Motor neuron (in vitro differentiated cells): ENCODE measurements at places on chromosomes 12 and 14. TPM values are rescaled to one million over a fixed set of nuclear protein-coding genes. Genes with fewer than 3 reads are reported as not detected.

The RNFT2 gene
- 37.1 and 38.9 TPM in 2 replicates for total RNA-seq

The PLEKHG7 gene
- 0.21 and 0.37 TPM in 2 replicates for total RNA-seq

The GPR65 gene
- 0.24 TPM in 2 replicates for total RNA-seq

The ANKLE2 gene
- total RNA-seq: 35.1 and 35.8 TPM in 2 replicates

The SIX4 gene
- total RNA-seq: 1.6 and 1.7 TPM in 2 replicates

The SLCO1B3 gene
- total RNA-seq: not detected in 2 replicates

The MAP1LC3B2 gene
- 3.8 and 4.0 TPM in 2 replicates for total RNA-seq

The KLRC1 gene
- not detected in 2 replicates for total RNA-seq

The TOMM20L gene
- not detected in 2 replicates for total RNA-seq

The FLVCR2 gene
- 0.94 and 2.3 TPM in 2 replicates for total RNA-seq

The CHGA gene
- total RNA-seq: 35.2 and 36.0 TPM in 2 replicates

The FICD gene
- total RNA-seq: 5.9 and 8.4 TPM in 2 replicates

The CLEC4C gene
- 0.24 TPM in 1 of 2 replicates, not detected in the other for total RNA-seq

DNA sequence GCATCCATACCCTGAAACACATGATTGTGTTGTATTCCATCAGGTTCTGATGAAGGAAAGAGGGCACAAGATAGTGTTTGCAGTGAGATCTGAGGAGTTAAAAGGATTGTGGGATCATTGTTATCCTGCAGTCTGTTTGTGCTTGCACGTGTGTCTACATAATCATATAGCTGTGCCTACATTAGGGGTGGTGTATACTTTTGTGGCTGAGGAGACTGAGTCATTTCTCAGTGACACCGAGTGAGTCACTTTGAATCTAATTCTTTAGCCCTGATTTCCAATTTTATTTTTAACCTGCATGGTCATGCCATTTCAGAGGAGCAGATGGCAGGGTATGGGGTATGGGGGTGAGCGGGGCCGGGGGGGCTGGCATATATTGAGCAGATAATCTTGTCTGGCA, 133.2 kb downstream of the ANO4 start:
- peak; percentile 93 for ATAC-seq

GRCh38 chr14:39107591-39107996, 4.6 kb upstream of the SEC23A start:
- ATAC-seq: no peak

GRCh38 chr14:77276295-77276935, 5.4 kb upstream of the NGB start:
- peak; percentile 7 for ATAC-seq

DNA sequence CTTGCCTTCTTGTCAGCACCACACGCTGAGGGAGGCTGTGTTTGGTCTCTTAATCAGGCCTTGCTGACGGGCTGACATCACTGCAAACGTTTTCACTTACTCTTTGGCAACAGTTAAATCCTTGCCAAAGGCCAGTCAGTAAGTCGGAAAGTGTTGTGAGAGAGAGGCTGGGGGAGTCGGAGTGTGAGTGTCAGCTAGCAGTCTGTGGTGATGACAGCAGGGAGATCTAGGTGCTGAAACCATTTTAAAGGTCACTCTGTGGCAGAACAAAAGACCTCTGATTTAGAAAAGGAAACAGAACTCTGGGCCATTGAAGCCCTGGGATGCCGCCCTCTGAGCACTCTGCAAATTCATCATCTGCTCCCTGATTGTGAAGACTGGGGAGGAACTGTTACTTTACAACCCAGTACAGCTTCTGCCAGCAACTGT, 143.5 kb downstream of the PAX9 start:
- ATAC-seq: peak; percentile 67

DNA sequence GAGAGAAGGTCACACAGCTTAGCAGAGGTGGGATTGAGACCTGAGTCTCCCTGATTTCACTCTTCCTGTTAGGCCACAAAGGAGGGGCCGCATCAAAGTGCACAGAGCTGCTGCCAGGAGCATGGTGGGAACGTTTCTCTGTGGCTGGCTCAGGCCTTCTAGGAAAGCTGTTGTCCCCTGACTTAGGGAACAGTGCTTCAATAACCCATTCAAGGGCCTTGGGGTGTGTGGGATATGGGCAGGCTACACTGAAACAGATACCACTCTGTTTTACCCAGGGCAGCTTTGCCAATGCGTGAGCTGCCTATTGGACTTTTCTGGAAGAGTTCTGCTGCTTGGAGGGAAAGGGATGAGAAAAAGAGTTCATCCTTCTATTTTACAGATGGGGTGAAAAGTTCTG, 110.0 kb downstream of the ADCK1 start:
- ATAC-seq: no peak

- ATAC-seq: no peak
Measured at GRCh38 chr12:19886639-19887064, 447.4 kb downstream of the AEBP2 start.

GRCh38 chr12:52146089-52146821, 45.6 kb downstream of the KRT80 start:
- no peak for ATAC-seq

- peak; percentile 43 for ATAC-seq
Measured at GRCh38 chr14:21025371-21026273, 761 bp upstream of the NDRG2 start.

- ATAC-seq: no peak
Measured at GRCh38 chr12:125643055-125643454, 577.8 kb downstream of the AACS start.

GRCh38 chr12:15883536-15883935, 1.3 kb downstream of the STRAP start:
- ATAC-seq: no peak

- no peak for ATAC-seq
Measured at GRCh38 chr12:14991069-14991468, 18.2 kb downstream of the PDE6H start.

- no peak for ATAC-seq
Measured at GRCh38 chr14:35394326-35395013, 10.1 kb downstream of the NFKBIA start.

GRCh38 chr14:26204728-26205479, 392.9 kb downstream of the NOVA1 start:
- peak; percentile 95 for ATAC-seq

- no peak for ATAC-seq
Measured at GRCh38 chr14:62631176-62631575, 414.1 kb downstream of the KCNH5 start.

DNA sequence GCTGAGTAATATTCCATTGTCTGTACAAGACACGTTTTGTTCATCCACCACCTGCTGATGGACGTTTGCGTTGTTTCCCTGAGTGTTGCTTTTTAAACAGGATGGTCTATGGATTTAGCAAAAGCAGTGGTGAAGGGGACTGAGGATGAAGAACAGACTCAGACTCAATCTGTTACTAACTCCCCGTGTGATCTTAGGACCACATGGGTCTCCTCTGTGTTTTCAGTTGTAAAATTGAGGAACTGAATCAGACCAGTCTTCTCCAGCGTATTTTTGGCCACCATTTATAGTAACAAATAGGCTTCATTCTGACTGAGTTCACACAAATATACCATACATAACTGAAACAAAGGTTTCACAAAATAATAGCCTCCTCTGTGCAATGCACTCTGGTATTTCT, 85.6 kb downstream of the FOXN3 start:
- ATAC-seq: no peak

DNA sequence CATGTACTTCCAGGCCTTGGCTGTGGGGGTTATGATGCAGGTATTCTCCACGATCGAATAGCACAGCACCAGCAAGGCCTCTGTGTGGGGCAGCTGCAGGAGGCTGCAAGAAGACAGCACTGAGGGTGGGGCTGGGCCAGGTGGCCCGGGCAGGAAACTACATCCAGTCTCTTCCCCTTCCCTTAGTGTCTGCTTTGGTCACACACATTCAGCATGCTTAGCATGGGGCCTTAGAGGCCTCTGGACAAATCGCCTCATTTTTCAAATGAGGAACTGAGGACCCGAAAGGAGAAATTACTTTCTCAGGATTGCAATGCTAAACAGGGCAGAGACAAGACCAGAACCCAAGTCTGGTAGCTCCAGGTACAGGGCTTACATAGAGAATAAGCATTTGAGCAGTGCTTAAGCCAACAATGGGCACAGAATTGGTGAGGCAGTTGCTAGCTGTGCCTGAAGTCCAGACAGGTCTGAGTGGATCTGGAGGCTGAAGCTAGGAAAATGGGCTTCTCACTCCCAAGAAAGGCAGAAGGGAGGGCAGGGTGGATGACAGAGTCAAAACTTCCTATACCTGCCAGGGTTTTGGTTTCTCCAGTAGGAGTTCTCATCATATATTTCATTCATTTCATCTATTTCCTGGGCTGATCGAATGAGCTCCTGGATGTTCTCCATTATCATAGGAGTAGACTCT, 3.5 kb downstream of the ACRBP start:
- ATAC-seq: no peak

DNA sequence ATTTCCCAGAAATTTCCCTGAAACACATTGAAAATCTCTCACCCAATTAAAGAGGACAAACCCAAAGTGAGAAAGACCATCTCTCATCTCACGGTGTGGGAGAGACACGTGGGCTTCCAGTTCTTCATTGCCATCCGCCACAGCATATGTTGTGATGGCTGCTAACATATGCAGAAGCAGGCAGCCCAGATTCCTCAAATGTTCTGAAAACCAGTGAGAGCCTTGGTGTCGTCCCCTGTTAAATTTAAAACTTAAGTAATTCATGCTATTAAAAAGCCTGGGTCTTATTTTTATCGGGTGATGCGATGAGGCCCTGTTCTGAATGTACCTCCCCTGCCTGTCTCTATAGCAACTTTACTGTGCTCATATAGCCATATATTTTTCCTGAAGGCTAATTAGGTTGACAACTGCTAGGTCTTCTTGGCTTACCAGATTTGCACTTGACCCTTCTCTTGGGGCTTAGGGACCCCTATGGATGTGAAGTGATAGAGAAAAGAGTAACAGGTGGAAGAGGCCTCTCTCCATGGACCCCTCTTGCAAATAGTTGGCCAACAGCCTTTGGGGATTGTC, 2.8 kb upstream of the FGF6 start:
- no peak for ATAC-seq

- ATAC-seq: no peak
Measured at GRCh38 chr12:124703856-124704255, 136.4 kb upstream of the NCOR2 start.

DNA sequence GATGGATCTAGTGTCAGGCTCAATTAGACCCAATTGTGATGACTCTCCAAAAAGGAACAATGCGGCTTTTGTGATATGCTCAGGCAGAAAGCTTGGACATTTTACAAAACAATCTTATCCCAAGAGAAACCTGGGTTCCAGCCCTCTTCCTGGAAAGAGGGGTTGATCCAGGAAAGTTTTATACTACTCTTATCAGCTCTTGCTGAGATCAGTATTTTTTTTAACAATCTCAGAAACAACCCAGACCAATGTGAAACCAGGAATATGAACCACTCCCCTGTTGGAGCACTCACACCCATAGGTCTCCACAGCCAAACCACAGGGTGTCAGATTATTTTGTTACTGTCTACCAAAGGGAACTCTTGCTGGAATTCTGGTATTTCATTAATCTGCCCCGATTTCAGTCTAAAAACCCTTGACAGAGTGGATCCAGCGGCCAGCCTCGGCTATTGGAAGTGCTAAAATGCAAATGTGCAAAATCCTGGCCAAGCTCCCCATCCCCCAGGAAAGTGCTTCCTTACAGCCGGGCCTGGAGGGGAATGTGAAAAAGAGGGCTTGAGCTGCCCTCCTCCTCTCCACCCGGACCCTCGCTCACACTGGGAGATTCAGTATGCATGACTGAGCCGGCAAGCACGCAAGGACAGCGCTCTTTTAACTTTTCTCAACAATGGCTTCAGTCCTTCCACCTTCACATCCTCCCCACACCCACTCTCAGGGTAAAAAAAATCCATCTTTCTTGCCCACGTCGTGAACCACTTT, 4.0 kb downstream of the FBXL14 start:
- ATAC-seq: peak; percentile 1

DNA sequence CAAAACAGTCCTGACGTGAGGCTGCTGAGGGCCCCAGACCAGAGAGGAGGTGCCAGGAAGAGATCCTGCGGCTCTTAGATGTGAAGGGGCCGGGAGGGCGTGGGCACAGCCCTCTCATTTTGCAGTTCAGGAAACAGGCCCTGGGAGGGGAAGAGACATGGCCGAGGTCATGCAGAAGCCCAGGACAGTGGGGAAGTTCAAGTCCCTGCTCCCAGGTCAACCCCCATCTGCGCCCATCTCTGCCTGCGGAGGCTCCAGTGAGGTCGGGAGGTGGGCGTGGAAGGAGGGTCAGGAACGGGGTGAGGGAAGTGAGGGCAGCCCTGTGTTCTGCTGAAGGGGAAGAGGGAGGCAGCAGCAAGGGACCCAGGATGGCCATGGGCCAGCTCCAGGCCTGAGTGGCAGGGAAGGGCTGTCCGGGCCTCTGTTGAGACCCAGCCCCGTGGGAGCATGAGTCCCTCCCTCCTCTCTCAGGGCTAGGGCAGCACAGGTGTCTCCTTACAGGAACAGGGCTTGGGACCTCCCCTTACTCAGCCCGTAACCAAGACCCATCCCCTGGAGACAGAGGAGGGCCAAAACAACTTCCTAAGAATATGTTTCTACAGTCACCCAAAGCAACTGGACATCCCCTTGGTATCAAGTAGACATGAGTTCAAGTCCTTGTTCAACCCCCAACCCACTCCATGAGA, 90.8 kb downstream of the LGMN start:
- no peak for ATAC-seq

GRCh38 chr14:64997108-64997794, 10.6 kb downstream of the FNTB start:
- peak; percentile 98 for ATAC-seq

DNA sequence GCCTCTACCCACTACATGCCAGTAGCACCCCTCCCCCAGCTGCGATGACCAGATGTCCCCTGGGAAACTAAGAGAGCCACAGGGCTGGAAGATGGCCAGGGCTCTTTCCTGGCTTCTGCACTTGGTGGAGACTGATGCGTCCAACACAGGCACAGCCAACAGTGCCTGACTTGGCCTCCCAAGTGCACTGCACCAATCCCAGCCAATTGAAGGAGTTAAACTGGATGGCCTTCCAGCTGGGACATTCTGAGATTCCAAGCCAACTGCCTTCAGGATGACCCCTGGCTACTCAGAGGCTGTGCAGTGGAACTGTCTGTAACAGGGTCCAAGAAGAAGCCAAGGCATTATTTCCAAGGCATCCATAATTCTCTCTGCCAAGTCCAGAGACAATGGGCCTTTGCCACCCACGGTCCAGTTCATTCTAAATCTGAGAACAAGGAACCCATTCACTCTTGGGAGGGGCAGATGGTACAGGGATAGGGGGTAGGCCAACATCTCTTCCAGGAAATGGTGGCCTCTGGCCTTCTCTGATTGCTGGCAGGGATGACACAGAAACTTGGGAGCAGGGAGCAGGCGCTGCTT, 35.2 kb downstream of the PRIMA1 start:
- ATAC-seq: no peak
